CD4-positive, alpha-beta T cell treated with Interleukin-17A for 1 hour (primary cell): ENCODE measurements at places on chromosomes 6 and 20.

GRCh38 chr20:62924442-62925075 is 1.7 kb downstream of the DIDO1 start:
- DNase-seq: peak; percentile 66

DNA sequence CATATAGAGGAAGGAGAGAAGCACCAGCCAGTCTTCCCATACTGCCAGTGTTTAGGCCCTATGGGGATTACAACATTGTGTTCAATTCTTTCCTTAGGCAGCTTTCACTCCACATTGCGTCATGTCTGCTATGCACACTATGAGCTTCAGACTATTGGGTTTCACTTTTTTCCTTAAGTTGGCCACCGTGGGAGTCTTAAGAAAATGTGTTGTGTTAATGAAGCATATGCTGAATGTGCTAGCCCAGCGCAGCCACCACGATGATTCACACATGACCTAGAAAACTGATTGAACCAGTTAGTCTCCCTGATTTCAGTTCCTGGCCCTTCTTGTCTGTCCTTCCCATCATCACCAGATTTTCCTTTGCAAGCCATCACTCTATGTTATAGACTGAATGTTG is 21.5 kb downstream of the TUBB2B start:
- DNase-seq: no peak

DNA sequence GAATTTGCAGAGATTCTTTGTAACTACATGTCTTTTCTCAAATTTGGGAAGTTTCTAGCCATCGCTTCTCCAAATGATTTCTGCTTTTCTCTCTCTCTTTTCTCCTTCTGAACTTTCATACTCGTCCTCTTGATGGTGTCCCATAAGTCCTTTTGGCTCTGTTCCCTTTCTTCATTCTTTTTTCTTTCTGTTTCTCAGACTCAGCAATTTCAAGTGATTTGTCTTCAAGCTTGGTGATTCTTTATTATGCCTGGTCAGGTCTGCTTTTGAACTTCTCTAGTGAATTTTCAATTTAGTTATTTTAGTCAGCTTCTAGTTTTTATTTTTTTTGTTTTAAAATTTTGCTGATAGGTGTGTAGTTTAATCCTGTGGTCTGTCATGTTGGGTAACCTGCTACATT is 57.6 kb upstream of the EEF1E1 start:
- no peak for DNase-seq

DNA sequence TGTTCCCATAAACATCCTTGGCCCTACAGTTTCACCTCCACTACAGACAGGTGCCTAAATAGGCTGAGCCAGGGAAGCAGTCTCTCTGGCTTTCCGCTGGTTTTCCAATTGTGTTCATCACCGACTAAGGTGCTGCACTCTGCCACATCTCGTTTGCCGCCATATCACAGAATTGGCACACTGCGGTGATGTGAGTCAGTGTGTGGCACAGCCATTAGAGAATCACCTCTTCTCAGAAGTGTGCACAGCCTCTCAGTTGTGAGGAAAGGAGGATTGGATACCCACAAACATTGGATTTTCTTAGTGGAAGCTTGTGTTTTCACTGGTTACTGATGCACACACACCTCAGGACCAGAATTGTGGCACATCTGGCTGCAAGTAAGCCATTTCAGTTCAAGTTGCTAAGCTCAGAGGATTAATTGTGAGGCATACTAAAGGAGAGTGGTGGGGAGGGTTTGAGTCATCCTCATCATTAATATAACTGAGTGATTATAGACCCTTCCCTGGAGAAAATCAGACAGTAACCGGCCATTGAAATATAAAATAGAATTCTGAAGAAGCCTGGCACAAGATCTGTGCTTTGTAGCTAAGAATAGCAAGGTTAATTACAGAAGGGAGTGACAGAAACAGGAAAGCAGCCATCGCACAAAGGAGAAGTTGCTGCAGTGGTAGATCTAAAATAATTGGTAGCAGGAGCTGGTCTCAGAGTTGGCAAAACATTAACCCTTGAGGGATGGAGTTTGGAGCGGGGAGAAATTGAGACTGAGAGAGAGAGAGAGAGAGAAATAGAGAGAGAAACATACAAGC is 506.9 kb downstream of the LMBRD1 start:
- DNase-seq: no peak

DNA sequence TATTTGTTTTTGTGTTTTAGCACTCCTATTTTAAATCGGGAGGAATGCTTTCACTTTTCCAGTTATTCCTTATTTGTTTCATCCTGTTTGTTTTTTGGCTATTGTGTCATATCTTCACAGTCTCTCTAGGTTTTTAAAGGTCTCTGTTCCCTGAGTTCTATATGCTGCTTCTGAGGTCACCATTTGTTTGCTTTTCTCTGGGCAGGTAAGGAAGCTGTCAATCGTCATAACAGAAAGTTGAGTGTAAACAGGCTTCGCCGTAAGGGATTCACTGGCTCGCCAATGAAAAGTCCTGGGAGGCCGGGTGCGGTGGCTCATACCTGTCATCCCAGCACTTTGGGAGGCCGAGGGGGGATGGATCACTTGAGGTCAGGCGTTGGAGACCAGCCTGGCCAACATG is 48.7 kb upstream of the RPS6KA2 start:
- DNase-seq: no peak

- DNase-seq: no peak
These were observed 105.5 kb downstream of the HUS1B start for GRCh38 chr6:551405-551804.

- DNase-seq: no peak
These were observed 416 bp downstream of the RSPH4A start for GRCh38 chr6:116616737-116617053.

GRCh38 chr20:4637081-4637797 is 84.5 kb upstream of the PRND start:
- no peak for DNase-seq

GRCh38 chr6:21438237-21438985 is 155.1 kb upstream of the SOX4 start:
- peak; percentile 16 for DNase-seq

- no peak for DNase-seq
These were observed 324 bp downstream of the JPH2 start for GRCh38 chr20:44186674-44187053.

DNA sequence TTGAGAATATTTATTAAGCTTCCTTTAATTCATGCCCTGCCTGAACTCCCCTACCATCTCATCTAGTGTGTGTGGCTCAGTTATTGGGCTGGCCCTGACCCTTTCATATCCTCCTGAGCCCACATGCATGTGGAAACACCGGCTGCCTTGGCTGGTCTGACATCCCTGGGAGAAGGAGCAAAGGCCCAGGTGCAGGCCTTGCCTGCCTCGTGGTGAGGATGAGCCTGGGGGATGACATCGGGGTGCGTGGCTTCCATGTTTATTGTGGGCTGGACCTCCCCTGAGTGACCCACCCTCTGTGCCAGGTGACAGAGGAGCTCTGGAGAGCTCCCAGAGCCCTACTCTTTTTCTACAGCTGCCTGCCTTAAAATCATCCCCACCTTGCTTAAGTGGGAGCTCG is 69.1 kb downstream of the FOXA2 start:
- DNase-seq: no peak

DNA sequence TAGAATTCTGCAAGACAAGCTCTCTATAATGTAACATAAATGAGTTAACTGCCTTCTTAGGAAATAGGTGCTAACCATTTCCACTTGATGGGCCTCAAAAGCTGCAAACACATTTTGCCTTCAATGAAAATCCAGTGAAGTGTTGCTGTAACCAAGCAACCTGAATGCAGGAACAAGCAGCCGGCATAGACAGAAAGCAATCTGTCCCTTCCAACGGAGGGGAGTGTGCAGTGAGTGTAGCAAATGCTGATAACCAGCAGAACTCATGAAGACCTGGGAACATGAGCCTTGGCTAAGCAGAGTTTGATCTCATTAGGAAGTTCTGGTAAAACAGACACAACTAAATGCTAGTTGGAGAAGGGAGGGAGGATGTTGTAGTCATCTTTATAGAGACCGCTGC is 697.8 kb downstream of the KIF16B start:
- no peak for DNase-seq

DNA sequence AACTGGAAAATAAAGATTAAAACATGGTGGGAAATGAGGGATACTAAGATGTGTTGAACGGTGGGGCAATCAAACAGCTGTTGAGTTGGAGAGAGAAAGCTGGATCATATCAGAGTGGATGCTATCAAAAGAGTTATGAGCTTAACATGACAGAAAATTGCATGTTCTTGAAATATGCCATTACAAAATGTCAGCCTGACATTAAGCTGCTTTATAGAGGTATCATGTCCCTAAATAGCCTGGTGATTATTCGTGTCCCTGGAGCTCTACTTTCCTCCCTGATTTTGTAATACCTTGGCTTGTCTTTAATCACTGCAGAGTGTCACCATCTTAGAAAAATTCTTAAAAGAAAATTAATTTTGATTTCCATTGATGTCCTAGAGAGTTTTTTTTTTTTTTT is 223.1 kb downstream of the PHF3 start:
- DNase-seq: no peak

DNA sequence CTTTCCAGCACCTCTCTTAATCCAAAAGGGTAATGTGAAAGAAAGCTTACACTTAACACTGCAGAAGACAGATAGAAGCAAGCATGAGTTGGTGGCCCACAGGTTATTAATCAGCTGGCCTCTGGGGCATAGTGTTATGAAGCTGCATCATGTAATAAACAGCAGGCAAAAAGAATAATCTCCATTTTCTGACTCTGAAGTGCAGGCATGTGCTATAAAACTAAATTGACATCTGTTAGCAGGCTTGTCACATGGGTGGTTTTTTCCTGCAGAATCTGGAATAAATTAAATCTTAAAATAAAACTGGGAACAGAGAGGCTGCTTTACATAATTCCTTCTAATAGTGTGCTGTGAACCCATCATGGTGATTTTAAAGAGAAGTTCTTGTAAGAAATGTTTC is 73.3 kb downstream of the METTL24 start:
- no peak for DNase-seq

- no peak for DNase-seq
These were observed 104.3 kb downstream of the CDH26 start for GRCh38 chr20:60062431-60063047.

DNA sequence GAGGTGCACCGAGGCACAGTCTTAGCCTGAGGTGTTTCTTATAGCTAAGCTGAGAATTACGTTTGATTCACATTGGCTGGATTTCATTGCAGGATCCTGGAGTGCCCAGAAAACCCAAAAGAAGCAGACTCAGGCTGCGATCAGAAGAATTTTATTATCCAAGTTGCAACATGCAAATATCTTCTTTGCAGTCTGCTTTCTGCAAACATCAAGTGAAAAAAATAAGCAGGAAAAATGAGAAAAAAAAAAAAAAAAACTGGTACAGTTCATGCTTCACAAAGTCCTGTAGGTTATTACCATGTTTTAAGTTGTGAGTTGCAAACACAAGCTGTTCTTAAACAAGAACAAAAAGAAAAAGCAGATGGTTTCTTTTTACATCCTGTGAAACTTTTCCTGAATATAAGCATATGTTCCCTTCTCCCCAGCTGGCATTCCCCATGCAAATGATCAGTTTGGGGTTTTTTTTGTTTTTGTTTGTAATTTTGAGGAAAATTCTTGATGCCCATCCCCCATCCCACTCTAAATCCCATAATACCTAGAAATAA is 349.0 kb downstream of the CBLN4 start:
- DNase-seq: no peak

DNA sequence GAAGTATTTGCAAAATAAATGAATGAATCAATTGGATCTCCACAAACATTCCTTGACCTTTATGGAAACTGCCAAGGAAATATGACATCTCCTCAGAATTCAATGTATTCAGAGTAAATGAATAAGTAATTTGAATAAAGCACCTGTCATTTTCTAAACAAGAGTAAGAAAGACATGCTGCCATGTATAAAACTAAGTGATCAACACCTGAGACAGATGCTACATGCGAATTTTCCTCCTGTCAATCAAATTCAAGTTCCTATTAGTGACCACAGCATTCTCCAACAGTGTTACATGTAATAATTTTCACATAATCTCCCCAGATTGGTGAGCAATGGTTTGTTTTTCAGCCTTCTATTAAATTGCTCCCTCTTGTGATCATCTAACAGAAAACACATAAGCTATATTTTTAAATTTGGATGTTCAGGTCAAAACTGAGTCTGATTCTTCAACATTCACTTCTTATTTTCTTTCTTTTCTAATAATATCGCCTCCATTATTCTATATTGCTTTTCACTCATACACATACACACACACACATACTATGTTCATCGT is 163.2 kb upstream of the RNF217 start:
- no peak for DNase-seq

DNA sequence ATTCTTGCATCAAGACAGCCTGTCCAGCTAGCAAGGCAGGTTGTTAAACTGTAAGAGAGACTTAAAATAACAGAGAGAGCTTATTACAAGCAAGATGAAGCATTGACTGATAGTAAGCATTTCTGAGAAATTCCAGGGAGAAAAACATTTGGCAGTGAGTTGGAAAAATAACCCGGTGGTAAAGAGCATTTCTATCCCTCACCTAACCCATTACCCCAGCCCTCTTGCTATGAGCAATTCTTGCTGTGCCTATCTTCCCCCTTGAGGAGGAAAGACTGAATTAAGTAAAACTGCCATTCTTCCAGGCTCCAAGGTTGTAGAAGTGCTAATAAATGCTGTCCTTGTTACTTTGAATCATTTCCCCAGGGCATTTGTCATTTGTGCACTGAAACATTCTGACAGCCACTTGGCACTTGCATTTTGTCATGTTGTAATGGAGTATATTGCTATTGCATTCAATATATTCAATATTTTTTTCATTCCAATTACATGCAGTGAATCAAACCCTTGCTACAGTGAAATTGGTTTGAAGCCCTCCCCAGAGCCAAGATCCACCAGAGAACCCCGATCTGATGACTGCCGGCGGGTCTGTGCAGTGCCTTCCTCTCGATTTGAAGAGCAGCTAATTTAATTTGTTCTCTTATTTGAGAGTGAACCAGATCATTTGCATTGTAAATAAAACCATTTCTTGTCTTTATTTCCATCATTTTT is 291.1 kb downstream of the HIVEP2 start:
- no peak for DNase-seq

- DNase-seq: no peak
These were observed 105.2 kb downstream of the SMLR1 start for GRCh38 chr6:130932438-130932837.

DNA sequence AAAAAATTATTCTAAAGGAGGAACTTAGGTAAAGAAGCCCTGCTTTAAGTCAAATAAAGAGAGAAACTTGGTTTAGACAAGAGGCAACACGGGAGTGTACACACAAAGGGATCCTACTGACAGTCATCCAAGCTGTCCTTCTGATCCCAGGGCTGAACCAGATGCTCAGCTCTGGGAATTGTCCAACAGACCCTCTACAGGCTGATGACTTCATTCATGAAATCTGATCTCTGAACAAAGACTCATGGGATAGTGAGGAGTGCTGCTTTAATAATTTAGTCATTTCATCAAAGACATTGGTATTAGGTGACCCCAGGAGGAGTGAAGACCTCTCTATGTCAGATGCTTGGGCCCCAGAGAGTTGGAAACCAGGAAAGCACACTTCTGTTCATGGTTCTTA is 65.6 kb upstream of the ARMH2 start:
- no peak for DNase-seq

GRCh38 chr20:53073636-53074415 is 101.7 kb downstream of the TSHZ2 start:
- DNase-seq: no peak

DNA sequence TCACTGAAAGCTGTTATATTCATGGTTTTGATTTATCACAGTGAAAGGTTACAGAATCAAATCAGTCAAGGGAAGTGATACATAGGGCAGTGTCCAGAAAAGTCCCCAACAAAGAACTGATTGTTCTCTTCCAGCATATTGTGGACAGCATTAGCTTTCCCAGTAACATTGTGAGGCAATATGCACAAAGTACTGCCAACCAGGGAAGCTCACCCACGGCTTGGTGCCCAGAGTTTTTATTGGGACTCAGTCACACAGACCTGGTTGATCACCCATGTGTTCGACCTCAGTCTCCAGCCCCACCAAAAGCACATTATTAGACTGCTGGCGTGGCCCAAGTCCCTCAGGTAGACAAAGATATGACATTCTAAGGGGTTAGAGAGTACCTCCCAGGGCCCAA is 76.0 kb downstream of the LCA5 start:
- no peak for DNase-seq
